ENCODE measurements at places on chromosomes 3 and 15.

DNA sequence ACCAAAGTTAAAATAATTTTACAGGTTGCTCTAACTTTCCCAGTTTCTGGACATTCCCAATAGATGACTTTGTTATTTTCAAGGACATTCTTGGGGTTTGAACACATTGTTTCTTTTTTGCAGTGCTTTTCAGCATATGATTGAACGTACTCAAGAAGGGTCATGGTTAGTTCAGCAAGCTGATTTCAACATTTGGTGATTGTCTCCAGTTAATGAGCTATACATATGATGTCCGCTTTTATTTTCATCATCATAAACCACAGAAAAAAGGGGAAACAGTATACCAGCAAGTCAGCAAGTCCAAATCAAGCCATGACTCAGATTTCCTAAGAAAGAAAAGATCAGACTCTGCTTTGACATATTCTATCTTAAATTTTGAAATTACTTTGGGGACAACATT lies 69.4 kb downstream of the B3GALNT1 start:
- DNase-seq = no peak

GRCh38 chr15:38367476-38367875 lies 86.5 kb upstream of the FAM98B start:
- no peak for DNase-seq

DNA sequence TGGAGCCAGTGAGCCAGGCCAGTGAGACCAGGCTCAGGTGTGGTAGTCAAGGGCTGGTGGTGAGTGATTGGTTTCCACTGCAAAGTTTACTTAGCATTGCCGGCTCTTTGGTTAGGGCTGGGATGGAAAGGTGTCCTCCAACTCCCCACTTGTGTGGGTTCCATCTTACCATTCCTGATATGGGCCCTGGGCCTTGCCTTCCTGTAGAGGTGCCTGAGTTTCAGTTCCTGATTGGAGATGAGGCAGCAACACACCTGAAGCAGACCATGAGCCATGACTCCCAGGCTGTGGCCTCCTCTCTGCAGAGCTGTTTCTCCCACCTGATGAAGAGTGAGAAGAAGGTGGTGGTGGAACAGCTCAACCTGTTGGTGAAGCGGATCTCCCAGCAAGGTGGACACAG lies 3.1 kb downstream of the MPI start:
- no peak for DNase-seq

- DNase-seq = no peak
Measured at GRCh38 chr3:177482048-177482691, 284.9 kb upstream of the TBL1XR1 start.
